ENCODE measurements at places on chromosomes 1 and 21. TPM values are rescaled to one million over a fixed set of nuclear protein-coding genes. Genes with fewer than 3 reads are reported as not detected.

The KIAA1614 gene
- total RNA-seq: 10.2 TPM

The TMEM51 gene
- 3.7 TPM for total RNA-seq

DNA sequence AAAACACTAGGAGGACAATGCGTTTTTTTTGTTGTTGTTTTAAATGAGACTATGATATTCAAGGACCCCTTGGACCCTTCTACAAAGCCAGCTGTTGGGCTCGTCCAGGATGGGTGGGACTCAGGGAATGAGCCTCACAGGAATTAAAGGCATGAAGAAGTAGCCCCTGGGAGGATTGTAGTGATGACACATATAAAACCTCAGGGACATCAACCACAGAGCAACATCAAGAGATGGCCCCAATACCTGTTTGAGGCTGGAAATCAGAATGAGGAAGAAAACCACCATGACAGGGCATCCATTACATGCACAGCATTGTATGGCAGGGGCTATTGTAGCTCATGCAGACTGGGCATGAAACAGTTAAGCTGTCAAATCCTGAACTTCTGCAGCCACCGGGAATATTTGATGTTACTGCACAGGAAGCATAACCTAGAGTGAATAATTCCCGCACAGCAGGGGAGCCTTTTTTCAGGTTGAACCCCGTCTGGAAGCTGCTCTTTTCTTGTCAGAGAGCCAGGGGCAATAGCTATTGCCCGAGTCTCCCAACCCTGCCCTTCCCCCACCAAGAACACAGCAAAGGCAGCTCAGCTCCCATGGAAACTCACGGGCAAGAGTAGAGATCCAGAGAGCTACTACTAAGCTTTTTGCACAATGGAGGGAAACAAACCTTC, 140.2 kb upstream of the FGGY start:
- no peak for DNase-seq

GRCh38 chr1:97082160-97082848, 360.7 kb downstream of the PTBP2 start:
- DNase-seq: no peak

DNA sequence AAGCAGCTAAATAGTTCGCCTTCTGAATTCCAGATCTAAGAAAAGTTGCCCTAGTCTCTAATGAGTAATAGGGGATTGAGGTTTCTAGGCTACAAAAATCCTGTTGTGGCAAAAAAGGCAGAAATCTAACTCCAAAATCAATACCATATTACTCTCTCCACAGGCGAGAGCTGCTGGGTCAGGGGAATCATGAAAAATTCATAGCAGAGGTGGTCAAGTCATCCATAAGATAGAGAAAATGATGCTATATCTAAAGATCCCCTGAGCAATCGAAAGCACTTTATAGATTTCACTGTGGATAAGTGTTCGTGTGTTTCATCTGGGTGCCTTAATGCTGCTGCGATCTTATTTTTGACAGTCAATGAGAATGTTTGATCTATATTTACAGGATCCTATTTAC, 417.7 kb downstream of the AGBL4 start:
- DNase-seq: no peak

All from right cardiac atrium (tissue), 5 donors.